ENCODE measurements at places on chromosomes 4 and X.

- H3K4me1 ChIP-seq: peaks cover 72% of the 10 kb centered on the region
- no peak overlapping the region for H3K4me3 ChIP-seq
- DNase-seq: no peak
- H3K27ac ChIP-seq: no peak overlapping the region
- peaks cover 8% of the 10 kb centered on the region for H3K36me3 ChIP-seq
These were observed 75.4 kb downstream of the FBXW7 start for GRCh38 chr4:152460488-152460887.

DNA sequence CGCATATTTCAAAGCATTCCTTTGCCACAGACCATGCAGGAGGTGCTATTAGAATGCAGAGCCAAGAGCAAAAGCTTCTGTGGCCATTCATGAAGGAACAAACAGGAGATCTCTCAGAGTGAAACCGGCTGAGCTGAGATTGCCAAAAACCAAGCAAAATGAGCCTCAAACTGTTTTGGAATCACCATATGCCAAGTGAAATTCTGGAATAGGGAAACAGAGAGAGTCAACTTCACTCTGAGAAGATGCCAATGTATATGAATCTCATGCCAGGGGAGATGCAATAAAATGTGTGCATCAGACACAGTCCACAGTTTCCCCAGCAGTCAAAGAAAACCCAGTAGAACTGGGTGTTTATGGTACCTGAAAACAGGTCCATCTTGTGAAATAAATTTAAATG is 42.3 kb downstream of the SRPX start:
- H3K4me3 ChIP-seq: no peak overlapping the region
- no peaks in the 10 kb centered on the region for H3K36me3 ChIP-seq
- peaks cover 19% of the 10 kb centered on the region for H3K27me3 ChIP-seq
- no peaks in the 10 kb centered on the region for H3K4me1 ChIP-seq
- no peak for DNase-seq
- H3K27ac ChIP-seq: no peak overlapping the region

DNA sequence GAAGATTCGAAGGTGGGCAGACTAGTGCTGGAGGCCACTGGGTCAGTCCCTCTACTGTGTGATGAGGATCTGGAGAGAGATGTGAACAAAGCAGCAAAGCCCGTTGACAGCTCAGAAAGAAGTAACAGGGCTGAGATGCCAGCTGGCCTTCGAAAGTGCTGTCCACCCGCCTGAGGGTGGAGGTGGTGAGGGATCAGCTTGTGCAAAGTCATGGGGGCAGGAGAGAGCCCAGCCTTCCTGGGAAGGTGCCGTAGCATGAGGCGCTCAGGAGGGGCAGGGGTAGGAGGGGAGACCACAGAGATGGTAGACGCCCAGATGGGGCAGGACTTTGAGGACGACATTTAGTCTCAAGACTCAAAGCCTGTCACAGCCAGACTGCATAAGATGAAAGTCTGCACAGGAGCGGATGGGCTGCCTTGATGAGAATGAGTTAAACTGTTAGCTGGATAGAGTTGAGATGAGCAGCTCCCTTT is 19.7 kb downstream of the TBC1D14 start:
- H3K4me1 ChIP-seq: peaks cover 68% of the 10 kb centered on the region
- DNase-seq: no peak
- H3K4me3 ChIP-seq: no peak overlapping the region

DNA sequence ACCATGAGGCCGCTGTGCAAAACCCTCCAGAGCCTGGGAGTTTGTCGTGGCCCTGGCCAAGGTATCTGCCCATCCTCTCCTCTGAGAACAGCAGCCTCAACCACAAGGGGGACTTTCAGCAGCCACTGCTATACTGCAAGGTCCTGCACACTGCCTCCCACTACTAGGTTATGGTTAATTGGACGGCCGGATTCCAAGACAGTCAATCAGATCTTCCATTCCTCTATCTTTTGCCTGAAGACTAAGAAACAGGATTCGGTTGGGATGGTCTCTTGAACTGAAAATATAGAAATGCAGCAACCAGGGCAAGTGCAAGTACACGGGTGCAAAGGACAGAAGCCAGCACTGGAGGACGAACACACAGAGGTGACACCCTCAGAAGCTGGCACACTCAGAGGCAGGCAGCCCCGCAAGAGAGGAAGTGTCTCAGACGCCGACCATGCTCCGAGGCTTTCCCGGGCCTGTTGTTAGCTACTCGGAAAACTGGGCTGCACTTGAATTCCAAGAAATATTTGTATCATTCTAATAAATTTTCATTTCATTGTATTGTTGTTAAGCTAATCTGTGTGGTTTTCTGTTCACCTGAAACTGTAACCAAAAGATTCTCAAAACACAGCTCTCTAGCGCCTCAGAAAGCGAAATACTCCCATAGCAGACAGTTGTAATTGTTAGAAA is 63.3 kb downstream of the AFAP1 start:
- peaks cover 1% of the 10 kb centered on the region for H3K36me3 ChIP-seq
- H3K4me3 ChIP-seq: peak overlapping the region; percentile 56
- DNase-seq: peak; percentile 16
- peaks cover 46% of the 10 kb centered on the region for H3K4me1 ChIP-seq
- no peaks in the 10 kb centered on the region for H3K27me3 ChIP-seq
- peak overlapping the region; percentile 56 for H3K27ac ChIP-seq

GRCh38 chrX:79515529-79515928 is 148.4 kb upstream of the ITM2A start:
- H3K4me1 ChIP-seq: no peaks in the 10 kb centered on the region
- DNase-seq: no peak
- no peak overlapping the region for H3K4me3 ChIP-seq
- H3K36me3 ChIP-seq: no peaks in the 10 kb centered on the region

- H3K4me1 ChIP-seq: no peaks in the 10 kb centered on the region
- no peak overlapping the region for H3K4me3 ChIP-seq
- no peak for DNase-seq
- no peak overlapping the region for H3K27ac ChIP-seq
- no peaks in the 10 kb centered on the region for H3K36me3 ChIP-seq
- H3K27me3 ChIP-seq: no peaks in the 10 kb centered on the region
These were observed 52.0 kb downstream of the MID1 start for GRCh38 chrX:10568428-10568827.

DNA sequence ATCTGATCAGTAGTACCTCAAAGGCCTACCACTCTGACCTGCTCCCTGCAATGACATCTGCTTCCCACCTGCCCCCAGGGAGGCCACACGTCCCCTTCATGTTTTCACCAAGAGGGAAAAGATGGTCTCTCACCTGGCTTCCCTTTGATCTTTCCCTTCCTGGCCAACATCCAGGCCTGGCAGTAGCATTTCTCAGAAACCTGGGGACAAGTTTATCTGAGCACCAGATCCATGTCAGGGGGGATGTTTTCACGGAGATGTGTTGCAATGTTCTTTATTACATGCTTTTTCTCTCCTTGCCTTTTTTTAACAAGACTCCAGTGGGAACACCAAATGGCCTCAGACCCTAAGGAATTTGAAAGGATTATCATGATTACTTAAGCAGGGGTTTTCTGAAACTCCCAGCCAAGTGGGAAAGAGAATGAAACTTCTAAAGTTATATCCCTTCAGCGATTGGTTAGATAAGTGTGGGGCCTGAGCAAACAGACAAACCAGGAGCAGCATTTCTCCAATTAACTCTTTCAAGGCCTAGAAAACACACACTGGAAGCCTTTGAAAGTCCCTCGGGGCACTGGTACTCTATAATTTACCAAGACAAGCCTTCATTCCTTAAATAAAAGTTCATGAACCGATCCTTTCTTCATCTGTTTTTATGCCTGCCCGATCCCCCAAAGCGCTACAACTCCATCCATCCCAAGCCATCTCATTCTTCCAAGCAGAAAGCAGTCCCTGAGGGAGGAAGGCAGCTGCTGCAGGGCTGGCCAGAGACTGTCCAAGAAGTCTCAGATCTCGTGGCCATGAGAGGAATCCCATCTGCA is 94.1 kb downstream of the BCOR start:
- H3K36me3 ChIP-seq: no peaks in the 10 kb centered on the region
- no peak overlapping the region for H3K27ac ChIP-seq
- no peak overlapping the region for H3K4me3 ChIP-seq
- peaks cover 26% of the 10 kb centered on the region for H3K27me3 ChIP-seq
- no peak for DNase-seq

GRCh38 chr4:72767618-72768302 is 198.7 kb upstream of the ADAMTS3 start:
- DNase-seq: no peak
- no peaks in the 10 kb centered on the region for H3K27me3 ChIP-seq
- no peak overlapping the region for H3K27ac ChIP-seq

DNA sequence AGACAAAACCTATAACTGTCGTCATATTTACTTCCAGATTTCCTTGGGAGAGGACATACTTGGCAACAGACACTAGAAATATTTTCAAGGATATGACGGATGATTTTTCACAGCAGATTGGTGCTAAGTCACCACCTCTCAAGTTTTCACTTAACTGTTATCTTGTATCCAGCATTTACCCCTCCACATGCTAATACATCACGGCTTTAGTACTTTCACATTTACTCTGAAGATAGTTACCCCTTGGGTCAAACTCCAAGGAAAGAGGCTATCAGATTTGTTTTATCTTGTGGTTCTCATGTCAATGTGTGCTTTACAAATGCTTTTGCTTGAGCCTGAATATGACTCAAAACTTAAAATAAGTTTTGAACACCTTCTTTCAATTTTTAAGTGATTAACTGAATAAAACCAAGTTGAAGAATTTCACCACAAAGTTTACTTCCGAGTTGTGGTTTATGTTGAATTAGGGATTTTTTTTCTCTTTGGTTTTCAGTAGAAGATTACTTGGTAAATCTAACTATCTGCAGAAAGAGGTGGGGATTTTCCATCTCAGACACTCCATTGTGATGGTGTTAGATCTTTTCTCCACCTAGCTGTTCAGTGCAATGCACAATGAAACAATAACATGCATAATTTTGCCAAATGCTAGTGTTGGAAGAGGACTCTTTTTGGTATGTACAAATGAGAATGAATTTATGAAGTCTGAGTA is 75.4 kb upstream of the FAT1 start:
- no peaks in the 10 kb centered on the region for H3K27me3 ChIP-seq

GRCh38 chr4:142615324-142615665 is 230.8 kb downstream of the INPP4B start:
- no peaks in the 10 kb centered on the region for H3K36me3 ChIP-seq
- H3K4me1 ChIP-seq: no peaks in the 10 kb centered on the region
- H3K27me3 ChIP-seq: no peaks in the 10 kb centered on the region
- no peak overlapping the region for H3K27ac ChIP-seq
- DNase-seq: no peak
- no peak overlapping the region for H3K4me3 ChIP-seq

DNA sequence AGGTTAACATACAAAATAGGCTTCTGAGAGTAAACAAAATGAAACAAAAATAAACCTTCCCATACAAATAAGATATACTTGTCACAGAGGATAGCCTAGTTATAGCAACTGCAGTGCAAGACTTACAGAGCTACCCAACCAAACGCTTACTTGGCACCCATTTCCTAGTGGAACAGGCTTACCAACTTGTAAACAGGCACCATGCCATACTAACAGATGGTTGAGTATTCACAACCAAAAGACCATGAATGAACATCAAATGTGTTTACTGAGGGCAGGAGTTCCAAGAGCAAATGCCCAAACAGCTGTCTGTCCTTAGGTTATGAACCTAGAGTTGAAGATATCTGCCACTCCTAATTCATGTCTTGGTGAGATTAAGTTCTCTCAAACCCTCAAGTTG is 2629.2 kb downstream of the PCDH7 start:
- H3K4me1 ChIP-seq: no peaks in the 10 kb centered on the region
- H3K4me3 ChIP-seq: no peak overlapping the region
- H3K36me3 ChIP-seq: no peaks in the 10 kb centered on the region
- no peak overlapping the region for H3K27ac ChIP-seq
- no peak for DNase-seq

- no peaks in the 10 kb centered on the region for H3K27me3 ChIP-seq
- H3K36me3 ChIP-seq: peaks cover 2% of the 10 kb centered on the region
- no peak overlapping the region for H3K4me3 ChIP-seq
- H3K4me1 ChIP-seq: no peaks in the 10 kb centered on the region
- H3K27ac ChIP-seq: no peak overlapping the region
- DNase-seq: no peak
These were observed 170.8 kb downstream of the STK32B start for GRCh38 chr4:5222047-5222446.

GRCh38 chrX:119502727-119503483 is 34.7 kb downstream of the SLC25A5 start:
- H3K36me3 ChIP-seq: peaks cover 2% of the 10 kb centered on the region
- H3K27me3 ChIP-seq: no peaks in the 10 kb centered on the region
- peaks cover 5% of the 10 kb centered on the region for H3K4me1 ChIP-seq
- no peak overlapping the region for H3K4me3 ChIP-seq

DNA sequence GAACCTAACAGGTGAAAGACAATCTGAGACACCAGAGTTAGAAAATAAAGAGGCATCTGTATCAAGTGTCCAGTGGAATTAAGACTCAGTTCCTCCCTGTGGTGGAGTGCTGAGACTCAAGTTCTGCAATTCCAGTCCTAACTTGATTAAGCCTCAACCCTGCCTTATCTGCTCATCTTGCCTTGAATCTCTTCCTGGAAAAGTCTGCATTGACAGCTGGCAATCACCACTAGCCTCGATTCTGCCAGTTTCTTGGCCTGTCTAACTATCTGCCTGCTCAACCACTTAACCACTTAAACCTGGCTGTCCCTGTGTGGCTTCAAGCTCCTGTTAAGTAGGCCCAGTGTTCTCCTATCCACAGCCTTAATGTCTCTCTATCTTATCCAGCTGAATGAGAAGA is 22.4 kb upstream of the NEIL3 start:
- H3K4me3 ChIP-seq: no peak overlapping the region
- no peak overlapping the region for H3K27ac ChIP-seq
- no peaks in the 10 kb centered on the region for H3K36me3 ChIP-seq
- no peaks in the 10 kb centered on the region for H3K27me3 ChIP-seq
- no peak for DNase-seq

DNA sequence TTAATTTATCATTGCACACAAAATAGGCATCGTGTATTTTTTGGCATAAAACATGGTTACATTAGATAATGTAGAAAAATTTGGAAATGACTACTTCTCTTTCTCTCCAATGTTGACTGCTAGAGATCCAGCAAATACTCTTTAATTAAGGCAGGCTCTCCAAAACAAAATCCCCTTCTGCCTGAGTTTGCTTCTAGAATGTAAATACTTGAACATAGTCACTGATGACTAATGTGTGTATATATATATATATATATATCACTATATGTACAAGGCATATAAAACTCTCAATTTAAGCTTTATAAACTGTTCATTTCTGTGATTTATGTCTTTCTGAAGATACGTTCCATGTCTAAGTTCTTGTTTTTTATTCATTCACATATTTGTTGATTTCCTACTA is 67.2 kb upstream of the CAMK2D start:
- no peaks in the 10 kb centered on the region for H3K36me3 ChIP-seq
- no peak overlapping the region for H3K27ac ChIP-seq
- H3K4me1 ChIP-seq: peaks cover 4% of the 10 kb centered on the region
- no peak overlapping the region for H3K4me3 ChIP-seq
- peaks cover 26% of the 10 kb centered on the region for H3K27me3 ChIP-seq
- DNase-seq: no peak

DNA sequence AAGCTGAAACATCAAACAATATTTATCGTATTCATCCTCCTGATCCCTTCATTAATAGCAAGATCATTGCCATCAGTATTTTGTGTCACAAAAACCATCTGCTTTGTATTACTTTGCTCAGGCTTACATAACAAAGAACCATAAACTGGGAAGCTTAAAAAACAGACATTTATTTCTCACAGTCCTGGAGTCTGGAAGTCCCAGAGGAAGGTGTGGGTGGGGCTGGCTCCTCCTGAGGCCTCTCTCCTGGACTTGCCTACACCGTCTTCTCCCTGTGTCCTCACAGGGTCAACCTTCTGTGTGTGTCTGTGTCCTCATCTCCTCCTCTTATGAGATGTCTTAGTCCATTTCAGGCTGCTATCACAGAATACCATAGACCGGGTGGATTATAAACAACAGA is 61.3 kb upstream of the MXRA5 start:
- DNase-seq: no peak
- H3K27me3 ChIP-seq: no peaks in the 10 kb centered on the region
- H3K4me1 ChIP-seq: no peaks in the 10 kb centered on the region
- H3K4me3 ChIP-seq: no peak overlapping the region
